A549 treated with GW870086 at 1 μM for 4 hours (cell line): ENCODE measurements at places on chromosomes 2 and 18. TPM values are rescaled to one million over a fixed set of nuclear protein-coding genes. Genes with fewer than 3 reads are reported as not detected.

AMER3 gene
- not detected in 5 replicates for total RNA-seq

ACTG2 gene
- 0.29 to 0.47 TPM (median 0.37 TPM) in 4 of 5 replicates, not detected in the other for total RNA-seq

CXCR1 gene
- not detected in 5 replicates for total RNA-seq

ALLC gene
- 0.08 TPM in 1 of 5 replicates, not detected in the others for total RNA-seq

SF3B6 gene
- 167 to 220 TPM (median 177 TPM) in 5 replicates for total RNA-seq

TTN gene
- under 0.01 to 0.02 TPM (median under 0.01 TPM) in 5 replicates for total RNA-seq

ASPRV1 gene
- total RNA-seq: 0.22 to 0.41 TPM (median 0.36 TPM) in 5 replicates

GAL3ST2 gene
- total RNA-seq: 0.10 to 0.34 TPM (median 0.13 TPM) in 5 replicates

MAPK4 gene
- total RNA-seq: 0.11 to 0.26 TPM (median 0.23 TPM) in 5 replicates

PFN4 gene
- total RNA-seq: 0.82 to 1.6 TPM (median 1.4 TPM) in 5 replicates

IL1F10 gene
- total RNA-seq: not detected in 5 replicates

FEV gene
- total RNA-seq: not detected in 5 replicates
